Activated T-cell treated with anti-CD3 and anti-CD28 coated beads for 4 hours (primary cell): ENCODE measurements at places on chromosomes 11 and 22.

- no peak for DNase-seq
Measured at GRCh38 chr11:30992513-30992849, 377.1 kb downstream of the DCDC1 start.

- DNase-seq = no peak
Measured at GRCh38 chr11:44526438-44526837, 39.0 kb upstream of the CD82 start.

GRCh38 chr11:77173494-77173893, 45.4 kb downstream of the MYO7A start:
- no peak for DNase-seq

DNA sequence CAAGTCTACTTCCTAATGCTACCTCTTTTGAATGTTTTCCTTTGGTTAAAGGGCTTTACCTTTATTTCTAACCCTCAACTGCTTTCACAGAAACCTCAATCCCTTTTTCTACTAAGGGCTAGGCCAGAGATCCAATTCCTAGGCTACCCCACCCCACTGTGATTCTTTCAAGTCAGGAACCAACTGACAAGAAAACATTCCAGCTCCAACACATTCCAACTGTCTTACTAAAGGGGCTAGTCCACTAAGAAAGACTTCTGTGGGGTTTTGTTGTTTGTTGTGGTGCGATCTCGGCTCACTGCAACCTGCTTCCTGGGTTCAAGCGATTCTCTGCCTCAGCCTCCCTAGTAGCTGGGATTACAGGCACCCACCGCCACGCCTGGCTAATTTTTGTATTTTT, 151.3 kb downstream of the APOL5 start:
- DNase-seq = no peak

GRCh38 chr11:66289548-66290329, 796 bp upstream of the YIF1A start:
- peak; percentile 64 for DNase-seq

DNA sequence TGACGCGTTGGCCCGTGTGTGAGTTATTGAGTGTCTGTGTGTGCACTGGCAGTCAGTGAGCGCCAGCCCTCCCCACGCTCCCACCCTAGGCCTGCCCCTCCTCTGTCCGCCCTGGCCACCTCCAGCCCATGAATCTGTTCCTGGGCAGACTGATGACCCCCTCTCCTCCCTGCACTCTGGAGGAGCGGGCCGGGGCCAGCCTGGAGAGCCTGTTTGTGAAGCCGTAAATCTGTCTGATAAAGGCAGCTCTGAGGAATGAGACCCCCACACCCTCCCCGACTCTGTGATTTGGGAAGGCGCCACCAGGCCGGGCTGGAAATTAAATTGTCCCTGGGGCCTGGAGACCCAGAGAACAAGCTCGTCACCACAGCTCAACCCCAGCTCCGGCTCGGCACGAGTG, 8.6 kb downstream of the TSSC4 start:
- DNase-seq = no peak

- DNase-seq = no peak
Measured at GRCh38 chr22:42371501-42371900, 60.7 kb downstream of the NFAM1 start.

DNA sequence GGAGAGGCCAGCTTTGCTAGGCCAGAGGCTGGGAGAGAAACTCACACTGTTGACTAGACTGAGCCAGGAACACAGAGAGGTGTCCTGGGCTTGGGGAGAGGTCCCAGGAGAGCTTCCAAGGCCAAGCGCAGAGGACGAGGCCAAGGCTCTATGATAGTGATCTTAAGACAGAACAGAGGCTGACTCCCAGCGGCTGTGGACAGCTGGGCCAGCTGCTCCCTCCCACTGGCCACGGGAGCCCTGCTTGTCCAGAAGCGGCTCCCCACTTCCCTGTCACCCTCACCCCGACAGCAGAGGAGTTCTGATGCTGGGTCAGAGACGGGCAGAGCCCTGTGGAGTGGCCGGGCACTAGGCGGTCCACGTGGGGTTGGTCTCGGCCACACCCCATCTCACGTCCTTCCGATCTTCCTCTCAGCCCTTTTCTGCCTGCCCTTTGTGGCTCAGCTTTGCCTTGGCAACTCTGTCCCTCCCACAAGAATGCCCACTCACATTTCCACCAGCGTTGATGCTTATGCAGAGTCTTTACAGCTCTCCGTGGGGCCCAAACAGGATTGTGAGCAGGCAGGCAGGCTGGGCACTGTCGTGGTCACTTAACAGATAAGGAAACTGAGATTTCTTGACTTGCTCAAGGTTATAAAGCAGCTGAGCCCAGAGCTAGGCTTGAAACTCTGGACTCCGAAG, 68.2 kb downstream of the FBXO7 start:
- no peak for DNase-seq

GRCh38 chr11:113142508-113142907, 171.9 kb upstream of the TTC12 start:
- DNase-seq = no peak

GRCh38 chr11:69301455-69302401, 7.8 kb downstream of the MYEOV start:
- DNase-seq = no peak

DNA sequence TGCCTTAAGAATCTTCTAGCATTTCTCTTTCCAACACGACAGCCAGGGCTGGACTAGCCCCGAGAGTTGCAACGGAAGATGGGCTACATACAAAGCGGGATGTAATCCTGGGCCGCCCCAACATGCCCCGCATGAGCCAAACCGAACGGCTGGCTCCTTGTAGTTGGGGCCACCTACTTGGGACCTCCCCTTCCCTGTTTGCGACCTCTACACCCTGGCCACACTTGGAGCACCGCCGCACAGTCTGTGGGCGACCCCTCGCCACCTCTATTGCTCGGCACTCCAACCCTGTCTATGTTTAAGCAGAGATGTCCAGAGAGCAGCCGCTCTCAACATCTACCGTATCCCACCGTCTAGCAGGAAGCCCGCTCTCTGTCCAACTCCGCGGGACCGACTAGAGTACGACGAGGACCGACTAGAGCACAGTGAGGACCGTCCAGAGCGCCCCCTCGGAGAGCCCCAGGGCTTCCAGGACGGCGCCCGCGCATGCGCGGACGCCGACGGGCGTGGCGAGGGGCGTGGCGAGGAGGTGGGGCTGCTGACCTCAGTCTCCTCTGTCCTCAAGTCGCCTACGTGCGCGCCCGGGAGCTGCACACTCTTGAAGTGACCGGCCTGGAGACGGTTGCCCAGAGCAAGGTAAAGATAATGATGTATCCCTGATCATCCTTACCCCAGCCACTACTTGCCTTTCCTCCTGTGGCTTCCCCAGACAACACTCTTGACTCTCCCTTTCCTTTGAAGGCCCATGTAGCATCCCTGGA, 32.3 kb downstream of the NEAT1 start:
- peak; percentile 63 for DNase-seq

GRCh38 chr22:22600531-22601261, 41.6 kb upstream of the PRAME start:
- DNase-seq = no peak
